Posterior cingulate gyrus (tissue), 11 donors: ENCODE measurements at places on chromosomes 11 and 22.

- peak; percentile 50 for DNase-seq
These were observed 103.9 kb downstream of the GGTLC2 start for GRCh38 chr22:22748297-22748743.

DNA sequence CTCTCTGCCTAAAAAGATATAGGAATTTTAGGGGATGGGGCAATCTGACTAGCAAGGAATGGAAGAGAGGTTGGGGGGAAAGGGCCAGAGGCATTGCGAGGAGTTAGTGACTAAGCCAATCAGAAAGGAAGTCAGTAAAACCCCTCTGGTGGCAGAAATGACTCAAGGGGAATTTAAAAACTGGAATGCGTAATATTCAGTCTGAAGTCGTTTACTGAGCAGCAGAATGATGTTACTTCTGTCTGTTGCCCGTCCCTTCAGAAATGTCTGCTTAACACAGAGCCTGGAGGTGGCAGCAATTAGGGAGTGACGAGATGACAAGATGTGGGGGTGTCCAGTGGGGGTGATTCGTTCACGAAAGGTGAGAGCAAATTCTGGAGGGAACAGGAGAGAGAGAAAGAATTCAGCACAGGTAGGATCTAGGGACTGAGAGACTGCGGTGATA lies 107.7 kb upstream of the CLMP start:
- no peak for DNase-seq

DNA sequence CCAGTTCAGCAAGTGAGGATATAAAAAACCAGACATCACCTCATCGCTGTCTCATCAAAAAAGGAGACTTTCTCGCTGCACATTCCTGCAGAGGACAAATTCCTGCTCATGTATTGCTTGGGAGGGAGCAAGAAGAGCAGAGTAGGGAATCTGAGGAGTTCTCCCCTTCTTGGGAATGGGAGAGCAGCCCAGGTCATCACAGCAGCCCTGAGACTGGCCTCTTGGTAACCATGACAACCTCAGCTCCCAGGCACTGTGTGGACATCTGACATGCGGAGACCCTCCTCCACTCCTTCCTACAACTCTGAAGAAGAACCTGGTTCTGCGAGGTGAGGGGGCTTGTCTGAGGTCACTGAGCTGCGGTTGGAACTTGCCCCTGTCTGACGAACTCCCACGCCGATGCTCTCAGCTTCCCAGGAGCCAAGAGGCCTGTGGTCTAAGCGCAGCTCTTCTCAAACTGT lies 17.9 kb downstream of the RFPL1 start:
- DNase-seq = no peak

DNA sequence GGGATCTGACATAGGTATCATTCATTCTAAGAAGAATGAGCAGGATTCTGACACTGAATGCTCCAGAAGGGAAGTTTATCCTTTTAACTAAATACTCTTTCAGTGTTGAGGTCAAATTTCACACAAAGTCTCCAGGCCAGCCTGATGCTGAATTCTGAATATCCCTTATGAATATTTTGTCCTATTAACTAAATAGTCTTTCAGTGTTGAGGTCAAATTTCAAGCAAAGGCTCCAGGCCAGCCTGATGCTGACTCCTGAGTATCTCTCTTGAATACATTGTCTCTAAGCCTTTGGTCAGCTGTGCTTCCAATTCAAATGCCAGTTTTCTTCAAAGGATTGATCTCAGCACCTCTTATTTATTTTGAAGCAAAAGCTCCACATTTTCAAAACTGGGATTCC lies 676.8 kb downstream of the NTM start:
- DNase-seq = no peak

- no peak for DNase-seq
These were observed 16.0 kb downstream of the TNRC6B start for GRCh38 chr22:40193429-40194421.

GRCh38 chr11:84681456-84681855 lies 945.7 kb downstream of the DLG2 start:
- no peak for DNase-seq

DNA sequence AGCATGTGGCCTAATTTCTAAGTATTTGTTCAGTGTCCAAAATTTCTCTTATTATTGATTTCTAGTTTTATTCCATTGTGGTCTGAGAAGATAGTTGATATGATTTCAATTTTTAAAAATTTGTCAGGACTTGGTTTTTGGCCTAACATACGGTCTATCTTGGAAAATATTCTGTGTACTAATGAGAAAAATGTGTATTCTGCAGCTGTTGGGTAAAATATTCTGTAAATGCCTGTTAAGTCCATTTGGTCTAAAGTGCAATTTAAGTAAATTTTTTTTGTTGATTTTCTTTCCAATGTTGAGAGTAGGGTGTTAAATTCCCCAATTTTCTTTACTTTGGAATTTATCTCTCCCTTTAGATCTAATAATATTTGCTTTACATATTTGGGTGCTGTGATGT lies 78.3 kb downstream of the TECTA start:
- DNase-seq = no peak

DNA sequence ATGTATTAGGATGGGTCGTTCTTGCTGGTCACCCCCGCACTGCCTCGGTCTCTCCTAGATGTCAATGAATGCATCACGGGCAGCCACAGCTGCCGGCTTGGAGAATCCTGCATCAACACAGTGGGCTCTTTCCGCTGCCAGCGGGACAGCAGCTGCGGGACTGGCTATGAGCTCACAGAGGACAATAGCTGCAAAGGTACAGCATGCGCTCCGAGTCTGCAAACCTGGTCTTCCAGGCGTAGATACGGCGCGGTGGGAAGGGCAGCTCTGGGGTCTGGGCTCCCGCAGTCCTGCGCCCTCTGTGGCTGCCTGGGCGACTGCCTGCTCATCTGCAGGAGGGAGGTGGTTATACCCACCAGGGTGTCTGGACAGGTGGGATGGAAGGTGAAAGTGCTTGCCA lies 31.0 kb downstream of the FBLN1 start:
- no peak for DNase-seq

GRCh38 chr22:26725012-26725676 lies 67.8 kb downstream of the MIAT start:
- DNase-seq = no peak

GRCh38 chr11:46338636-46338987 lies 8.7 kb upstream of the DGKZ start:
- DNase-seq = no peak

DNA sequence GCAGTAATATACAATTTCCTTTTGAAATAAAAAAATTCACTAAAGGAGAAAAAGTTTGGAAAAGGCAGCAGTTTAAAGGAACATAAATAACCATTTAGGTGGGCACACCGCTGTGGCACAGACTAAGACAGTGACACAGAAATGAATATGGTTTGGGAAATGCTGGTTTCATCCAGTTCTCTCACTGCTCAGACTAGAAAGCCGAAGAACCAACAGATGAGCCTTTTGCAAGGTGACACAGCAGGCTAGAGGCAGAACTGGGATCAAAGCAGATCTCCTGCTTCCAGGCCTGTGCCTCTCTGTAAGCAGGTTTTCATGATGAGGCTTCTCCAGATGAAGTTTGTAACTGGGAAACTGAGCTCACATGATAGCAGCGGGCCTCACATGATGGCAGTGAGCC lies 380.0 kb upstream of the NARS2 start:
- no peak for DNase-seq

- no peak for DNase-seq
These were observed 581.2 kb downstream of the TBC1D22A start for GRCh38 chr22:47343611-47344010.

DNA sequence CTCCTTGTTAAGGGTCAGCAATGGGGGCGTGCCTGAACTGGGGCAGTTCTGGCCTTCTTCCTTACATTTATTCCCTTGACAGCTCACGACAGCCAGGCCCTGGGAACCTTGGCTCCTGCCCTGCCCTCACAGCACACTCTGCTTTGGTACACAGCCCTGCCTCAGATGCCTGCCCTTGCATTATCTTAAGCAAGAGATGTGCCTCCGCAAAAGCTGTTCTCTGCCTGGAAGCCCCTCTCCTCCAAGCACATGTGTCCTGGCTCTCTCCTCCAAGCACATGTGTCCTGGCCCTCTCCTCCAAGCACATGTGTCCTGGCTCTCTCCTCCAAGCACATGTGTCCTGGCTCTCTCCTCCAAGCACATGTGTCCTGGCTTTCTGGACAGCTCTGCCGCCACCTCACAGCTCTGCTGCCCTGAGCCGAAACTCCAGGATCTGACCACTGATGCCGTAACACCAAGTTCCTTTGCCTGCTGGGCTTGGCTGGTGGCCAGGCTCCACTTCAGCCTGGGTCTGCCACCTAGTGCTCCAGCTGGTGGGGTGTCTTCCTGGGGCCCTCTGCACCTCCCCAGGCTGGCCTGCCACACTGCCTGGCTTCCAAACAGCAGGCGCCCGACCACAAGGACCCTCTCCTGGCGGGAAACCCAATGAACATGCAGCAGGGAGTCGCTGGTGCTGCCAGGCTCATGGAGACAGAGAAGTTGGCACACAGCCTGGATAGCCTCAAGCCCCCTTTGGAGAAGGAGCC lies 53.0 kb downstream of the SCUBE1 start:
- no peak for DNase-seq

GRCh38 chr11:48055292-48056132 lies 75.2 kb downstream of the PTPRJ start:
- DNase-seq = no peak

DNA sequence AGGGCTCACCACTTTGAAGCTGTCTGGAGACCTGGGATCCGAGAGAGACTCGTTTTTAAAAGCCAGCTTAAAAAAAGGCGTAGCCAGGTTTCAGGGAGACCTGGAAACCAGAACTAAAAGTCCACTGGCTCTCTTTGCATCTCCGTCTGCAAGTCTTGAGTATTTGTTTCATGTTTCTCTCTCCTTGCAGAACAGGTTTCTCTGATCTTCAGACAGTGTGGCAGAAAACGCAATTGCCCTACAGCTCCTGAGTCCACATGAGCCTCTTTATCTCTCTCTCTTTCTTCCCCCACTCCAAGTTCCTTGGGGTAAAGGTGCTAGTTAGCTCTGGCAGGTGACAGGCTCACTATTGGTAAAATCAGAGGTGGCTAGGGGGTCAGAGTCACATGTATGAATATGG lies 67.0 kb upstream of the AMPD3 start:
- no peak for DNase-seq

- DNase-seq = no peak
These were observed 113.9 kb downstream of the RPS6KA4 start for GRCh38 chr11:64472593-64473455.

DNA sequence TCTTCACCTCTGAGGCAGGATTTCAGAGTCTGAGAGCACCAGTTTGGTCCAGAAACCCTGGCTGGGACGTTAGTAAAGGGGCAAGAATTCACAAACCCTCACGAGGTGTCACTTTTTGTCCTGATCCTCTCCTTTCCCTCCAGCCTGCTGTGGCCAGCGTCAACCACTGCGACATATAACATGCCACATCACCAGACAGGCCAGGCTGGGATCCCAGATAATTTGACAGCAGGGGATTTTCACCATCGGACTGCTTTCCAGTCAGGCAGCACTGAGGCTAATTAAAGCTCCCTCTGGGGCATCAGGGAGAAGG lies 36.8 kb upstream of the RBFOX2 start:
- DNase-seq = no peak

DNA sequence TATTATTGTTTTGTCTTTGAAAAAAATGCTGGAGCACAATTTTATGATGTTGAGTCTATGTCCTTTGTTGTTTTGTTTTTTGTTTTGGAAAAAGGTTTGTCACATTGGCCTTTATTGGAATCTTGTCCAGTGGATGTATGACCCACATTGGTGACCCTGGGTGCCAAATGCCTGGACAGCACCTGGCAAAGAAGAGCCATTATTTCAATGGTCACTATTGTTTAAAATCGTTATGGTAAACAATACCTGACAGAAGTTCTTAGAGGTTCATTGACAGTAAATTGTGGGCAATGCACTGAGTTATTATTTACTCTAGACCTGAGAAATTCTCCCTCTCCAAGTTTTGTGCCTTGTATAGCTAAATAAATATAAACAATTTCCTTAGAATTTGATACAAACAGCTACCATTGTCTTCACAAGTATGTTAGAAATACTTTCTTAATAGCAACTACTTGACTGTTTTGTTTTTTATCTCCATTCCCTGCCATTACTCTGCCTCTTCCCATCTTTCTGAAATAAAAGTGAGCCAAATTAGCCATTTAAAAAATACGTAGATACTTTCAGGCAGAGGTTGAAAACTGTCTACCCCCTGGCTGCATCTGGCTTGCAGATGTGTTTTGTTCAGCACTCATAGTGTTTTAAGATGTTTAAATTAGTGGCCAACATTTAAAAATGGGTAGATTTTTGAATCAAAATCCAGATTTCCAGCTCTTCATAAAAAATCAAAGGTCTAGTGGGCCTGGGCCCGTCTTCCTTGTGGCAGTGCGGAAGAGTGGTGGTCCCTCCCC lies 39.9 kb downstream of the BMAL1 start:
- no peak for DNase-seq
